Ovary (tissue), 10 donors: ENCODE measurements at places on chromosomes 1 and 21.

DNA sequence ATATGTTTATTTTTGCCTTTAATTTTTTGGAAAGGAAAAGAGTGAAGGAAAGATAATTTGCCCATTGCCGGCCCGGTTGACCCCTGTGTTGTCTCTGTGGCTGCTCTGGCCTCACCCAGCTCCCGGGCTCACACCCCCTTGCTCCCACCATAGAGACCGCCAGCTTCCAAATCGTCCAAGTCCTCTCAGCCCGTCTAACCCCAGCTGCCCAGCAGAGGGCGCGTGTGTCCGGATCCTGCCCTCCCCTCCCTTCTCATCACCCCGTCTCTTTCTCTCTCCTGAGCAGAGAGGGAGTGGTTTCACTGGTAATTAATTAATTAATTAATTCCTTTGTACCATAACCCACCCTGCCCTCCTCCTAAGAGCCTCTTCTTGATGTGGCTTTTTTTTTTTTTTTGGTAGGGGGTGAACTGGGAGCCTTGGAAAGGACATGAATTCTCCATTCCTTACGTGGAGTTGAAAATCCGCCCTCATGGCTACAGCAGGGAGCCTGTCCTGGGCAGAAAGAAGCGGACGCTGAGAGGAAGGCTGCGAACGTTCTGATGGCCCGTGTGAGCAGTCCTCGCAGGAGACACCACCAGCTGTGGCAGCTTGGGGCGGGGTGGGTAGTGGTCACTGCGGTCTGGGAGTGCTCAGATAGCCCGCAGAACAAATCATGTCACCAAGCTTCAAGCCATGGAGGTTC, 45.9 kb downstream of the KIAA0040 start:
- DNase-seq, result peak; percentile 42

DNA sequence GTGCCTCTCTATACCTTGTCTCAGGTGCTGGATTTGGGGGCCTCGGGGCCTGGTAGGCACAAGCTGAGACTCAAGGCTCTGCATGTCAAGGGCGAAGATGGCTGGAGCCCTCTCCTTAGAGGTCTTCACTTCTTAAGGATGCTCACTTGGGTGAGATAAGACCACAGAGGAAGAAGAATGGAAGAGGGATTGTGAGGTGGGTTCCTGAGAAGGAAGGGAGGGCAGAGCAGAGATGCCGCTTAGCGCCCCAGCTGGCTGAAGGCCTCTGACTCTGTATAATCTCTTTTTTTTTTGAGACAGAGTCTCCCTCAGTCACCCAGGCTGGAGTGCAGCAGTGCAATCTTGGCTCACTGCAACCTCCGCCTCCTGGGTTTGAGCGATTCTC, 32.2 kb downstream of the SOX13 start:
- DNase-seq, result no peak

- DNase-seq, result no peak
Observed at GRCh38 chr1:180954801-180955165, 42.1 kb downstream of the KIAA1614 start.

DNA sequence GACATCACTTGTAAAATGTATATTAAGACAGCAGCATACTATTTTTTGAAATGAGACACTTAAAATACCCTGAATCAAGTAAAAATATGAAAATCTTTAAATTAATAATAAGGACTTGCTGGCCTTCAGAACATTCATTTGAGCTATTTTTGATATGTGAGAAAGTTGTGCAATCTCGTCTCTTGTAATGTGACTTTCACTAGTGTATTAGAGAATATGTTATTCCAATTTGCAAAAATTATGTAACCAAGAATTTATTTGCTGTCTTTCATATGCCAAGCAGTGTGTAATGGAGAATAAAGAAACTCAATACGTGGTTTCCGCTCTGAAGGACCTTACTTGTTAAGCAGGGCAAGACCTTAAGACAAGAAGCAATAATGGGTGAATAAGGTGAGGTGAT, 375.0 kb upstream of the RUNX1 start:
- DNase-seq, result no peak

DNA sequence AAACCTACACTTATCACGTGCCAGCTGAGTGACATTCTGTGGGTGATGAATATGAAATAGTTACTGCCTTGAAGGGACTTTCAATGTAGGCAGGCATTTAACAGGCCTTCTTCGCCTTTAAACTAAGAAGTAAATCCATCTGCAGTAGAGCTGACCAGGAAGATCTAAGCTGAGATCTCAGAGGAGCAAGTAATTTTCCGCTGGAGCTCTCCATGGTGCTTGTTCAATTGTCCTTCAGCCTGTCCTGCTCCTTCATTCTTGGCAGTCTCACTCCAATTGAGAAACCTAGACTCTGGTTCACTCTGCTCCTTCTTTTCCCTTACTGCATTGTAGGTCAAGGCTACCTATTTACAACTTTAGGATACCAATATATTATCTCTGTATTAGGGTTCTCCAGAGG, 183.5 kb downstream of the HMCN1 start:
- no peak for DNase-seq

- DNase-seq, result no peak
Observed at GRCh38 chr1:66335125-66335524, 198.8 kb upstream of the SGIP1 start.

GRCh38 chr1:243264717-243265116, 8.9 kb downstream of the SDCCAG8 start:
- no peak for DNase-seq
